Ureter (tissue), 1 donor: ENCODE measurements at places on chromosomes 11 and 22.

GRCh38 chr11:11446967-11447366 lies 93.9 kb upstream of the CSNK2A3 start:
- DNase-seq: no peak

DNA sequence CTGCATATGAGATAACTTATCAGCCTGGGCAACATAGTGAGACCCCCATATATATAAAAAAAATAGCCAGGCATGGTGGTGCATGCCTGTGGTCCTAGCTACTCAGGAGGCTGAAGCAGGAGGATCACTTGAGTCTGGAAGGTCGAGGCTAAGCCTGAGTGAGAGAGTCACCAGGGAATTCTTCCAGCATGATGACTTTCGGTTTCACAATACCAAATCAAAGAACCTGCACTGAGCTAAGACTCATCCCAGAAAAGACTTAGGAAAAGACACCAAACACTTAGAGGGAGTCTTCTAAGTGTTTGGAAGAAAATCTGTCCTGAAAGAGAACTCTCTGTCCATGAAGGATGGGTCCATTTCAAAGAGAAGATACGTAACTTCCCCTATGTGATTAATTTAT lies 12.7 kb downstream of the STK33 start:
- DNase-seq: no peak

DNA sequence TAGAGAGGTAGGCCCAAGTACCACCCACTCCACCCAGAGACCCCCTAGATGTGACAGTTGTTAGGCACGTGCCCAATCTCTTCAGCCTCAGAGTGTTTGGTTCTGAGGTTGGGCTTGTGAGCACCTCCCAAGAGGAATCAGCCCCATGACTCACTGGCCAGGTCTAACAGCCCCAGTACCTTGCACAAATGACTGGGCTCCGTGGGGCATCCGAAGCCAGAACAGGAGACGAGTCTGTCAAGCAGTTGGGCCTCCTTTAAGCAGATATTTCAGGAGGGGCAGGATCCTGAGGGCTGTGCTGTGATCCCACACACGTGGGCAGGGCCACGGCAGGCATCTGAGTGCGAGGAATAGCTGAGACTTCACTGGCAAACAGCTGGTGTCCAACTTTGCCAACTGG lies 29.1 kb upstream of the FGF19 start:
- no peak for DNase-seq

DNA sequence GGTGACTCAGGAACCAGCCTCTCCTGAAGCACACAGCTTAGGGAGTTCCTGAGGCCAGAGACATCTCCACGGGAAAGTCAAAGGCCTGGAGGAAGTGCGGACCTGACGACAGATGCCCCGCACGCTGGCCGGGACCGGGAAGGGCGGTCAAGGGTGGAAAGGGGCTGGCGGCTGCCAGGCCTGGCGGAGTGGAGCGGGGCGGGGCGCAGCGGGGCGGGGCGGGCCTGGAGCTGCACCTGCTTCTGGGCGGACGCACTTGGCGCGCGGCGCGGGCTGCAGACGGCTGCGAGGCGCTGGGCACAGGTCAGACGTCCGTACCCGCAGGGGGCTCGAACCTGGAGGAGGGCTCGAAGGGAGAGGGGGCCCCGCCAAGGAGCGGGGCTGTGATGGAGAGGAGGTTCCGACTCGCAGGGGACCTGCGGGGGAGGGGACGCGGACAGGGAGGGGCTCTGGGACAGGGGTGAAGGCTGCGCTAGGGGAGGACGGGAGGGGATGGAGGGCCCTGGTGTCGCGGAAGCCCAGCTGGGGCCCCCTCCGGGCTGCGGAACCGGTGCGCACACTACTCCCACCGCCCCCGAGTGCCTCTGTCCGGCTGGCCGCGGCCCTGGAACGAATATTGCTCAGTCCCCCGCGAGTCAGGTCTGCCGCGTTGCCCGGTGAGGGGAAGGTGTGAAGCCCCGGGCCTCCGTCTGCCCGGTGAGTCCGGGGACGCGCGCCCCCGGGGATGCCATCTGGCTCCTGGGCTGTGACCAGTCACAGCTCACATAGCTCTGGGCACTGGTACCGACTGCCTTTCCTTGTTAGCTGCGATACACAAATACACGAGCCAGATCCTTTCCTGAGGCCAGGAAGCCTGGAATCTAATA lies at the start of gene TMEM45B:
Gene TMEM45B, plus strand, starts transcription at position 253 of the 866 bp plus-strand sequence. CDS start 36,635 bp downstream, outside the sequence.
- peak; percentile 54 for DNase-seq

GRCh38 chr11:100872951-100873740 lies 186.1 kb downstream of the ARHGAP42 start:
- no peak for DNase-seq

DNA sequence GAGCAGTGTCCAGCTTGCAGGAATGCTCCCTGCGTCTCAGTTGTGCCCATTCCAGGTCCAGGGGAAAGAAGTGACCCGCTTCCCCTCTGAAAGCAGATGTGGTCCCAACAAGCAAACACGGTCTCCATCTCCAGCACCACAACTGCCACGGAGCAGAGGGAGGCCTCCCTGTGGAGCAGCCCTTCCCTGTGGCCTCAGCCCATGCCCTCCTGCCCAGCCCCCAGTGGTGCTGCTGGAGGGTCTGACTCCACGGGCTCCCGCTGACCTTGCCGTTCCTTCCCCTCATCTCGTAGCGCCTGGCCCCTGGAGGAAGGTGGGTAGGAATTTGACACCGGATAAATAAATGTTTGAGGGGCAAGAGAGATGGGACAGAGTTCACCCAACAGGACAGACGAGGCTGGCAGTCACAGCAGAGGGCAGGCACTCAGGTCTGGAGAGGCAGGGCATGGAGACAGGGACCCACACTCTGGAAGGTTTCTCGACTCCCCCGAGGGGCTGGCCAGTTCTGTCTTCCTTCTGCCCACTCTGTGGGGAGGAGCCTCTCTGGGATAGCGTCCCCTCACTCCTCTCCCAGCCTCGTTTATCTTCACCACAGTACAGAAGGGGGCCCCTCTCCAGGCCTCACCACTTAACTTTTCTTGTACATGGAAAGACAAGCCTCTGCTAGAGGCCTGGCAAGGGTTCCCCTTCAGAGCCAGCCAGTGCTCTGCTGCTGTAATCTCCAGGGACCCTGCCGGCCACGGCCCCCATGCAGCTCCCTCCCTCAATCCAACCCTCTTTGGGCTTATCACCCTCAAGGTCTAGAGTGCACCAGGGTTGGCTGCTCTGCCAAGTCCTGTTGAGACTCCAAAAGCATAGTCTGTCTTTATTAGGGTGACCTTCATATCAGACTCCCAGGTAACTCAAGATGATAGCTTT lies 7.5 kb upstream of the ST3GAL4 start:
- no peak for DNase-seq

DNA sequence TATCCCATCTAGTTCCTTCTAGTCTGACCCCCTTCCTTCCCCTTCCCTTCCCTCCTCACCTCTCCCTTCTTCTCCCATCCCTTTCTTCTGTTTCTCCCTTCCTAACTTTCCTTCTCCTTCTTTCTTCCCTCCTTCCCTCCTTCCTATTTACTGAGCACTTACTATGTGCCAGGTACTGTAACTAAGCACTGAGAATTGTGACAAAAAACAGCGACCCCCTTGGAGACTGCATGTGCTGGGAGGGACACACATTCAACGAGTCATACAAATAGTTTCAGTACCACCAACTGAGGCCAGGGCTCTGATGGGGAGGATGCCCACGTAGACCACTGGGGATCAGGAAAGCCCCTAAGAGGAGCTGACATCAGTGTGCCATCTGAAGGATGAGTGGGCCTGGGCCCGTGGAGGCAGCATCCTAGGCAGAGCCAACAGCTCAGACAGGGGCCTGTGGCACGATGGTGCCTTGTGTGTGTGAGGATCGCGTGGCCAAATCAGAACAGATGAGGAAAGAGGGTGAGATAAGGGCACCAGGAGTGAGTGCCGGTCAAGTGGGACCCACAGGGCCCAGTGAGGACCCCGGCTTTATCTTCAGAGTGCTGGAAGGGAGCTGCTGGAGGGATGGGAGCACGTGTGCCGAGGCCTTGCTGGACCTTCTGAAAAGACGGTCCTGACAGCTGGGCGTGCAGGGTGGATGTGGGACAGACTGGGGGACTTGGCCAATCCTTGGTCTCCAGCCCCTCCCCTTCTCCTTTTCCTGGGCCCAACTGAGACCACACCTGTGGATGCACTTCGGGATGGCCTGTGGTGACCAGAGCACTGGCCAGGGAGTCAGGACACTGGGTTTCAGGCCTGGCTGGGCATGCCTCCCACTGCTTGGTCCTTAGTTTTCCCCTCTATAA lies 38.4 kb upstream of the CRYBB3 start:
- DNase-seq: no peak

- DNase-seq: peak; percentile 75
These were observed at the start of gene FAM181B for GRCh38 chr11:82733444-82734119. Gene FAM181B (minus strand): TSS chr11:82733864. CDS start chr11:82733729, 135 bp downstream.

DNA sequence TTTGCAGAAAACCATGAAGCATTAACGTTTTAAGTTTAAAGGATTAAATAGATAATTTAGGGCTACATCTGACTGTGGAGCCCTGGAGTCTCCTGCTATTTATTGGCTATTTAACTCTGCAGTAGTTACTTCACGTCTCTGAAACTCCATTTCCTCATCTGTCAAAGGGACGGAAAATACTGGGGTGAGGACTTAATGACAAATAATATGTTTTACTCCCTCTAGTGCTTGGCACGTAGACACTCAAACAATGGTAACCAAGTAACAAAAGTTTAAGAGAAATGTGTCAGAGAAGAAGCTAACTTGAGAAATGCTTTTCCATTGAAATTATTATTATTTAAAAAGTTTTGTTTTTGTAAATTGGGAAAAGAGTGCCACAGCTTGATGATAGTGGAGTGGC lies 130.7 kb upstream of the RCN1 start:
- DNase-seq: no peak

GRCh38 chr11:64581057-64581523 lies 9.9 kb upstream of the SLC22A12 start:
- DNase-seq: no peak

DNA sequence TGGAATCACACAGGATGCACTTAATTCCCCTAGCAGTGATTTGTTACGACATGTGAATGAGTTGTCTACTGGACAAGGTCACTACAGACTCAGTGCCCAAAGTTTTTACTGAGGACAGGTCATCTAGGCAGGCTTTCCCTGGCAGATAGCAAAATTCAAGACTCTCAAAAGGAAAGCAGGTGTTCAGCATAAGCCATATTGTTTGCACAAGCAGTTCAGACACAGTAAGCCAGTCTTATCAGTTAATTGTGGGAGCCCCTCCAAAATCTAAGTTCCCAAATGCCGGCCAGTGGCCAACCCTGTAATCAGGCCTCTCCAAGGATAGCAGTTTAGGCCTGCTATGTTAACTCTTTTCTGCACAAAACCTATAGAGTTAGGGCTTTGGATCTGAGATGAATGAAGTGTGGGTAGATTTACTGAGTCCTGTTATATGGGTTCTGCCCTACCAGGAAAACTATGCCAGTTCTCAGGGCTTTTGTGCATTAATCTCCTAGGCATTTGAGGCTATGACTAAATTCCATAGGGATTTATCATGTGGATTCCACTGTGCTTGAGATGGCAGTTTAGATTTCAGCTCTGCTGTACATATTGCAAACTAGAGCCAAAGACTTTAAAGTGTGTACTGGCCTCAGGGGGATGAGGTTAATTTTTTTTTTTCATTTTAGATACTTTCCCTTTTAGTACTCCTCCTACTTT lies 4.8 kb upstream of the ARHGEF12 start:
- no peak for DNase-seq

GRCh38 chr11:119882316-119882715 lies 153.3 kb upstream of the NECTIN1 start:
- DNase-seq: no peak

DNA sequence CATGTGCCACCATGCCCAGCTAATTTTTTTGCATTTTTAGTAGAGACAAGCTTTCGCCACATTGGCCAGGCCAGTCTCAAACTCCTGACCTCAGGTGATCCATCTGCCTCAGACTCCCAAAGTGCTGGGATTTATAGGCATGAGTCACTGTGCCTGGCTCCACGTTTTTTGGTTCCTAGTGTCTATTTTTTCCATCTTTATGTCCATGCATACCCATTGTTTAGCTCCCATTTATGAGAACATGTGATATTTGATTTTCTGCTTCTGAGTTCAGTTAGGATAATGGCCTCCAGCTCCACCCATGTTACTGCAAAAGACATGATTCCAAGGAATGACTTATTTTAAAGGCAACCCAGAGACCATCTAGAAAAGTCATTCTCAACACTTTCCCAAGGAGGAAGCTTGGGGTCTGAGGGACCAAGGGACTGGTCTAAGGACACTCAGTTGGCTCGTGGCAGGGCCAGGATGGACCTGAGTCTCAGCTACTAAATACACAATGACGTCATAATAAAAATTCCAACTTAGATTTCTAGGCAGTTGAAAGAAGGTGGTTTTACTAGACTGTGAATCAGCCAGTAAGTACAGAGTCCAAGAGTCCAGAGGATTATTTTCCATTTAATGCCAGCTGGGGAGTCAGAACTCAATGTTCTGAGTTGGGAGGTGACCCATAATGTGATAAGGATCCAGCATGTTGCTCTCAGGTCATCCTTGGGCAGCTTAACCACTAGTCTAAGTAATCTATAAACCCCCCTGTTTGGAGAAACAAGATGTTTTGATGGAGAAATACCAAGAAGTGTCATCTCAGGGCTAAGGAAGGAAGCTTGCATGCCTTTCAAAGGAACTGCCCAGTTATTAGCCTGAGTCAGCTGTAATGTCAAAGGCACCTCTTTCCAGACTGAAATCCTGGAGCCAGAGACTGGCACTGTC lies 39.4 kb downstream of the ABTB2 start:
- no peak for DNase-seq

DNA sequence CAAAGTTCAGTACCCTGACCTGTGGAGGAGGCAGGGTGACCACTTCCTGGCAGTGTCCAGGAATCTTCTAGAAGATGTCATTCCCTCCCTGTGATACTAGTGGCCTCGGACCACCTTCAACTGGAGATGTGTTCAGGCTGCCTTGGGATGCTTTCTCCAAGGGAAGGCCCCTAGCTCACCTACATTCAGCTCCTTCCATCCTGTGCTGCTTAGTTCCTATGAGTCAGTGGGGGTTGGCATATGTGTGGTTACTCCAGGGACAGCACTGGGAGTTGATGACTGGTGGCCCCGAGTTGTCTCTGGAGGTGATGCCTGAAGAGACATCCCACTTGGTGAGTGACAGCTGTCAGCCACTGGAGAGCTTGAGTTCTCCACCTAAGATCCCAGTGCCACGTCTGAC lies 81.8 kb upstream of the OR9Q1 start:
- DNase-seq: no peak
